GM04503 (cell line): ENCODE measurements at places on chromosomes 16 and 17.

GRCh38 chr17:27241346-27241946 is 52.5 kb upstream of the WSB1 start:
- no peak for DNase-seq

GRCh38 chr17:29621751-29622194 is 939 bp downstream of the CORO6 start:
- no peak for DNase-seq

DNA sequence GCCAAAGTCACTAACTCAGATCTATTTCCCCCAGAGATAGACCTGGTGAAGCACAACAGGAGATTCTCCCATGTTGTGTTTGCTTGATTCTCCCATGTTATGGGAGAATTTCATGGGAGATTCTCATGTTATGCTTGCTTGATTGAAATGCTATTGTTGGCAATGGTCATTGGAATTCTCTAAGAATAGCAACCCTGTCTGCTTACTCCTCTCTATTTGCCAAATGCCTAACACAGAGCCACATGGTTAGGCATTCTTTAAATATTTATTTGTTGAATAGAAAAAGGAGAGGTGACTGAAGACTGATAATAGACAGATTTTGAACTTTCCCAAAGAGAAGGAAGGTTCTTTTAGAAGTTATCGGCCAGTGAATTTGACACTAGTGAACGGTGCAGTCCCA is 111.5 kb upstream of the MPHOSPH6 start:
- no peak for DNase-seq

DNA sequence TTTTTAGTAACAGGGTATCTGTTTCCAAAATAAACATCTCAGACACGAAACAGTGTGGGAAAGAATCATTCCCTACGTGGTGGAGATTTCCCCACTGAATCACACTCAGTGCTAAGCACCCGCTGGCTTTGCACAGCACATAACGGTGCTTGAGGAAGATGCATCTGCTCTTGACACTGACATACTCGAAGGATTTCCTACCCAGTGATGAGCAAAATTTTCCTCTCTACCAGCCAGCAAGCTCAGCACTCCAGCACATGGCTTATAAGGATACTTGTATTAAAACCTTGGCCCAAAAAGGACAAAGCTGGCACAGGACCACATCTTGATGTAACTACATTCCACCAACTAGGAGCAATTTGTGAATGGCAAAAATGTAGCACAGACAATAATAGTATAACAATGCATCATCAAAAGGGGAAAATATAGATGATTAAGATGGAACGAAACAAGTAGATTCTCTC is 59.0 kb downstream of the ANKFY1 start:
- DNase-seq = peak; percentile 99

DNA sequence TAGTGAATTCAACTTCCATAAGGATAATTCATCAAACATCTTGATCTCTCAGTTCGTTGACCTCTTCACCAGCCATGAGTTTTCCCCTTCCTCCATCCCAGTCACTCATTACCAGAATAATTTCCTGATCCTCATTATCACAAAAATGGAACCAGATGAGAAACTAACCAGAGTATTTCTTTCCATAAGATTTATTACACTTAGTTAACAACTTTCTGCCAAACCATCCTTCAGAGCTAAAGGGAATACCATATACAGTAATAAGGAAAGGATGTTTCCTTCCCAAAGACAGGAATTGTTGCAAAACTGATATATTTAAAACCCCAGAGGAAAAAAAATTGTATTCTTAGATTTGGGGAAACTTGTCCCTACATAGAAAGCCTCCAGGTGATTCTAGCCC is 8.6 kb downstream of the KRTAP29-1 start:
- DNase-seq = no peak

DNA sequence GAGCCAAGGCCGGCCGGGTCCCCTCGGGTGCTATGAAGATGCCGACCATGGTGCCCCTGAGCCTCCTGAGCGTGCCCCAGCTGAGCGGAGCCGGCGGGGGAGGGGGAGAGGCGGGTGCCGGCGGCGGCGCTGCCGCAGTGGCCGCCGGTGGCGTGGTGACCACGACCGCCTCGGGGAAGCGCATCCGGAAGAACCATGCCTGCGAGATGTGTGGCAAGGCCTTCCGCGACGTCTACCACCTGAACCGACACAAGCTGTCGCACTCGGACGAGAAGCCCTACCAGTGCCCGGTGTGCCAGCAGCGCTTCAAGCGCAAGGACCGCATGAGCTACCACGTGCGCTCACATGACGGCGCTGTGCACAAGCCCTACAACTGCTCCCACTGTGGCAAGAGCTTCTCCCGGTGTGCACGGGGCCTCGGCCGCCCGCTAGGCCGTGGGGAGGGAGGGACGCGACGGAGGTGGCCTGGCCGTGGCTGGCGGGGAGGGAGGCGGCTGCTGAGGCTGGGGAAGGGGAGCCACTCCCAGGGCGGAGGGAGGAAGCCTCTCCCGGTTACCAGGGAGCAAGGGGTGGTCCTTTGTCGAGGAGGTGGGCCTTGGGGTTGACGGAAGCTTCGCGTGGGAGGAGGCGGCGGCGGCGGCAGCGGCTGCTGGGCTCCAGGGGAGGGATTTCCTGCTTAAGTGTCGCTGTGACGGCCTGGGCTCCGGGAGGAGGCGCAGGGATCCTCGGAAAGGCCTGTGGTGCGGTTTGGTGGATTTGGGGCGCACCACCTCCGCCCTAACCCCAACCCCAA is 1.3 kb downstream of the MAZ start:
- peak; percentile 68 for DNase-seq

DNA sequence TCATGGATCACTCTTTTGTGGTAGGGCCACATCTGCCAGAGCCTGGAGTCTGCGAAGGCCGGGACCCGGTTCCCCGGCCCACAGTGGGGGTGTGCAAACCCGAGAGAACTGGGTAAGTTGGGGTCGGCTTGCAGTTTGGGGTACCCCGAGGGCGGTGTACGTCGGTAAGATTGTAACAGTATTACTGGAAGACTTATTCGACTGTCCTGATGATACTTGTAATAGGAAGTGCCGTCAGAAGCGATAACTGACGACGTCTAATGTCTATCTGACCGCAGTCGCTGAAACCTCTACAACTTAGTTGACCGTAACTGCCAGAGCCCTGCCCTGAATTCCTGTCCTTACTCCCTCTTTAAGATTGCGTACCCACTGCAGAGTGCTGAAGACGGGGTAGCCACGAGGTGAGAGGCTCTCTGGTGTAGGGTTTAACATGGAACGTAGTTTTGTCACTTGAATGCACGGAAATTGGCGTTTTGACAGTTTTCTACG is 24.0 kb downstream of the TRPV2 start:
- DNase-seq = no peak
